Hematopoietic multipotent progenitor cell treated with erythropoietin and hydrocortisone succinate and interleukin-3 and kit ligand, for 4 days (in vitro differentiated cells): ENCODE measurements at places on chromosomes 1 and 21.
A peak's percentile ranks its signal among the peaks of the same experiment; 100 is the strongest.

GRCh38 chr21:40640266-40640789 lies 206.6 kb downstream of the DSCAM start:
- no peak for DNase-seq

GRCh38 chr1:172142324-172142723 lies 278.2 kb upstream of the C1orf105 start:
- no peak for DNase-seq

- peak; percentile 95 for DNase-seq
Measured at GRCh38 chr1:211680752-211681327, 5.4 kb upstream of the NEK2 start.

DNA sequence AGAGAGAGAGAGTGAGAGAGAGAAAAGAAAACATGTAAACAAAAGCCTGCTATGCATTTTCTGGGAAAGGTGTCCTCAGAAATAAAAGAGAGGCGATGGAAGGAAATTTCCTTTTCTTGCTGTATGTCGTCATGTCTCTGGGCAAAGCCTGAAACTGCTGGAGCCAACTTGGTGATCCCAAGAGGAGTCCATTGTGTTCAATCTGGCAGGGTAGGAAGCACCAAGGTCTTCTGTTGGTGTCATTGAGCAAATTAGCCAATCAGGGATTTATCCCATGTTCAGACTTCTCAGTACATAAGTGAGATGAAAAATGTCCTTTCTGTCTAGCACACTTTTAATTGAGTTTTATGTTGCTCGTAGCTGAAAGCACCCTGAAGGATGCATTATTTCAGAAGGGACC lies 260.0 kb upstream of the KAZN start:
- no peak for DNase-seq

DNA sequence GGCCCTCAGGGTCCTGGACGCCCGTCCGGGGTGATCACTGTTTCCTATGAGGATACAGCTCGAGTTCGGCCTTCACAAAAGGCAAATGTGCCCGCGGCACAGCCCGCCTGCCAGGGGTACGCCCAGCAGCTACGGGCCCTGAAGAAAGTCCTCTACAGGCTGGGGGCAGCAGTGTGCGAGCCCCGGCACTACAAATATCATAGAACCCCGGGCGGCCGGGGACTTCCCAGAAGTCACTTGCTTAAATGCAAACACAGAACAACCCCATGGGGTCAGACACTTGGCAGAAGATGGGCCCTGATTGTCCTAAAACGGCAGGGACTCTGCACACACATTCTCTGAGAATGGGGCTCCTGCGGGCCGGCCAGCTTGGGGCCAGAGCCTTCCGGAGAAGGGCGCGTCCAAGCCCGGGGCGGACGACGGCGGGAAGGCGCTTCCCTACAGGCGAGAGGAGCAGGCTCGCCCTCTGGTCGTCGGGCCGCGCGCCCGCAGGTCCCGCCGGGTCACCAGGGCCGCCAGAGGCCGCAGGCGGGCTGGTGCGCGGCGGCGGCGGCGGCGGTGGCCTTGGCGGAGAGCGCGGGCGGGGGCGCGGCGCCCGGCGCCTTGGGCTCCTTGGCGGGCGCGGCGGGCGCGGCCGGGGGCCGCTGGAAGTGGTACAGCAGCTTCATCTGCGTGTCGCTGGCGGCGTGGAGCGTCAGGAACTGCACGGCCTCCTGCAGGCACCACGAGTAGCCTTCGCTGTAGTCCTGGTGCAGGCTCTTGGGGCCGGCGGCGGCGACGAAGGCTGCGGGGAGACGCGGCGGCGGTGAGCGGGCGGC lies 888 bp downstream of the HES5 start:
- DNase-seq: peak; percentile 82

DNA sequence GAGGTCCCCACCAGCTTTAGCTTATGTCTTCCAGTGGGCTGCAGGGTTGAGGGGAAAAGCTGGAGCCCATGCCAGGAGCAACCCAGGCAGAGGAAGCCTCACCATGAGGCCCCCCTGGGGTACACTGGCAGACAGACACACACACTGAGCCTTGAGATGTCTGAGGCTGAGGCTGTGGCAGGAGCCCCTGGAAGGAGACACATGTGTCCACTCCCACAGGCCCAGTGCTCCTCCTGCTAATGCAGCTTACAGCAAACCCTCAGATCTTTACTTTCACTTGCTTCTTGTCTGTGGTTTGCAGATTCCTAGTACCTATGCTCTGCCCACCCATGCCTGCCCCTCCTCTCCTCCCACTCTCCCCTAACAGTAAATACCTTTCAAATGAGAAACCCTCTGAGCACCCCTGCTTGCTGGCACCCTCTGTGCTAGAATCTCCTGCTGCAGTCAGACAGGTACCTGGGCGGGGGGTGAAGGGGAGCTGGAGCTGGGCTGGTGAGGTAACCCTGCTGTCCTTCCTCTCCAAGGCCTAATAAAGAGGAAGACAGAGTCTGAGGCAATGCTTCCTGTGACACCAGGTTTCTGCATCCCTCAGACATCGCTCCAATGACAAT lies 63.4 kb upstream of the NEK2 start:
- peak; percentile 13 for DNase-seq

GRCh38 chr1:29256979-29257804 lies 20.9 kb downstream of the PTPRU start:
- DNase-seq: no peak

- DNase-seq: no peak
Measured at GRCh38 chr1:78072216-78072615, 26.4 kb downstream of the GIPC2 start.

DNA sequence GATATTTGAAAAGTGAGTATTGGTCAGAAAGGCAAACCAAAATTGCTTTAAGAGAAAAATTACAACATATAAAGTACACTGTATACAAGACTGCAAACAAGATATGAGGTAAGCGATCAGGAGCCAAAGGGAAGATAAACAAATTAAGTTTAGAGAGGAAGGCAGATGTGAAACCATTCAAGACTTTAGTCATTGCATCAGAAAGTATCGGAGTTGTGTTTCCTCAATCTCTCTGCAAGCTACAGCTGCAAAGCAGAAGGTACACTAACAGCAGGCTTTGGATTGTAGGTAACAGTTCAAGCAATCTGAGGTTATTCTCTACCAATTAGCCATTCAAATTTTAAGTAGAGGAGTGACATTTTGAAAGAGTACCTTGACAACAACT lies 21.3 kb upstream of the TLCD4 start:
- no peak for DNase-seq

- peak; percentile 92 for DNase-seq
Measured at GRCh38 chr1:117644696-117645311, 39.0 kb downstream of the TENT5C start.

DNA sequence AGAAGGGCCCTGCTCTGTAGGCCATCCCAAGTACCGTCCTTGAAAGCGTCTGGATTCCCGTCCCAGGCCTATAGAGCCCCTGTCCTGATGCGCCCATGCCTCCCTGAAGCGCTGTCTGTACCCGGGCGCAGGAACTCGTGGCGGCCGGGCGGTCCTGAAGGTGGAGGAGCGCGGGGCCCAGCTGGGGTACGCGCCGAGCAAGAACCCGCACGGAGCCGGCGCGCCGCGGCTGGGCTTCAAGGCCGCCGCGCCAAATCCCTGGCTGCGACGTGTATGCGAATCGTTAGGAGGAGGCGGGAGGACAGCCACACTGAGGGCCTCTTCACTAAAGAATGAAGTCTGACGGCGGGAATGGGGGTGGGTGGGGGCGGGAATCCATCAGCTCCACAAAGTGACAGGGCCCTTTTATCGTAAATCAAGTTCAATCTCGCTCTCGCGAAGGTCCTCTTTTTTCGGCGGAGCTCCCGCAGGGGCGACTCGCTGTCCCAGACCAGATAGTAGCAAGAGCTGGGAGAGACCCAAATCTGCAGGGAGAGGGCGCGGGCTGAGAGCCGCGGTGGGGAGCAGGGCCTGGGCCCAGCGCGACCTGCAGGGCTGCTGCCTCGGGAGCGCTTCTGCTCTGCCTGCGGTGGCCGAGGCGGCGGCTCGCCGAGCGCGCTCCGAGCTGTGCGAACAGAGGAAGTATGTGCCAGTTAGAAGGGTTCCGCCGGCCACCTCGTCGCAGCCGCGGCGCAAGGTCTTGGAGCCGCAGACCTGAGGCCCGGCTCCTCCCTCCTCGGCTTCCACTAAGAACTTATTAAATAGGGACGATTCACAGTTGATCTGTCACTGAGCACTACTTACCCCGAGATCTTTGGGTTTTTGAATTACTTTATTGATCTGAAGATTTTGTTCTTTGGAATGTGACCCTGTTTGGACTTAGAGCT lies 10.4 kb downstream of the BARHL2 start:
- peak; percentile 70 for DNase-seq

- no peak for DNase-seq
Measured at GRCh38 chr21:34133392-34133791, 60.0 kb downstream of the MRPS6 start.

DNA sequence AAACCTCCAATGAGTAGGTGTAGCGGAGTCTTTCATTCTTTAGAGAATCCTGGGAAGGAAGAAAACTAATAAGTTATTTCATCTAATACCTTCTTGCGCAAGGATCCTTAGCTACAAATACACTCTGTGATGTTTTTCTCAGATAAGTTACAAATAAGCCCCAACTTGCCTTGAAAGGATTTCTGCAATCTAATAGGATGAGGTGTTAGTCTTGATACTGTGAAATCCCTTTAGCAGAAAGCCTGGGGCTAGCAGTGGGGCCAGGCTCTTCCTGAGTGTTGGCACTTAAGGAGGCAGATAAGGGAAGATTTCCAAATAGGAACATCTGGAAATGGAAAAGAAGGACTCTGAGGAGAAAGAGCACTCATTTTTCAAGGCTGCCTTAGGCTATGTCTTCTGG lies 168.0 kb upstream of the DAB1 start:
- no peak for DNase-seq

GRCh38 chr21:33931799-33932390 lies 16.3 kb upstream of the ATP5PO start:
- peak; percentile 49 for DNase-seq

GRCh38 chr1:46539972-46540371 lies 11.5 kb downstream of the KNCN start:
- DNase-seq: no peak

DNA sequence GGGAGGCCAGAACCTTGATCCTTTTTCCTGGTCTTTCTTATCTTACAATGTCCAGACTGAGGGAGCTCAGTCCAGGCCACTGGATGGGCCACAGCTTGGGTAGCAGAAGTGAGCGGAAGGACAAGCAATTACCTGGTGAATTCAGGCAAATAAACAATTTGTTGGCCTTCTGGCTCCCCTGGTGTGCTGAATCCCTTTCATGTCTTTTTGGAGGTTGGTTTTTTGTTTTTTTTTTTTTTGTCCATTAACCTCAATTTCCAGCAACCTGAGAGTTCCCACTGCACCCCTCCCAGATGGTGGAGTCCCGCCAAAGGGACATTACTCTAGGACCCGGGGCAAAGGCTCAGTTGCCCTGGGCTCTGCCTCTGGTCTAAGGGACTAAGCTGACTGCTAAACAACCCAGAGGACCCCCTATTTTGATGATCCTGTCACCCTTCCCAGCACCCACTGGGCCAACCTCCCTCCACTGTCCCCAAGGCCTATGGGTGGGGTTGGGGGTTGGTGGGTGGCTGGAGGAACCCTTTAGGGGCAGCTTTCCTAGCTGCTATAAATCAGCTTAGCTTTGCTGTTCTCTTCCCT lies 85.5 kb downstream of the KCND3 start:
- DNase-seq: no peak

DNA sequence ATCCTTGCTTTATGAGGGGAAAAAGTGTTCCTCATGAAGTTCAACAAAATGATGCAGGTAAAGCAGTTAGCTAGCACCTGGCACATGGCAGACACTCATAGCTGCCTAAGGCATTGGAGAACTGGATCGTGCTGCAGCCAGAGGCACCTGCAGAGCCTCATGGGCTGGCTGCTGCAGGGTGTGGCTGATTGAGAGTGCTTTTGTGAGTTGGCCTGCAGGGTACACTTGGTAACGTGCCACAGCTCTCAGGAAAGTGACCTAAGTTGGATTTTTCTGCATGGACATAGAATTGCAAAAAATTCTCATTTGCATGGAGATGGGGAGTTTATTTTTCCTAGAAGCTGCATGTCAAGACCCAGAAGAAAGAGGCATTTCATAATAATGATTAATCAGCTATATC lies 31.6 kb upstream of the IL20 start:
- DNase-seq: no peak

- peak; percentile 69 for DNase-seq
Measured at GRCh38 chr1:87329526-87330056, 911 bp downstream of the LMO4 start.

GRCh38 chr1:181392613-181393220 lies 90.6 kb upstream of the CACNA1E start:
- no peak for DNase-seq

DNA sequence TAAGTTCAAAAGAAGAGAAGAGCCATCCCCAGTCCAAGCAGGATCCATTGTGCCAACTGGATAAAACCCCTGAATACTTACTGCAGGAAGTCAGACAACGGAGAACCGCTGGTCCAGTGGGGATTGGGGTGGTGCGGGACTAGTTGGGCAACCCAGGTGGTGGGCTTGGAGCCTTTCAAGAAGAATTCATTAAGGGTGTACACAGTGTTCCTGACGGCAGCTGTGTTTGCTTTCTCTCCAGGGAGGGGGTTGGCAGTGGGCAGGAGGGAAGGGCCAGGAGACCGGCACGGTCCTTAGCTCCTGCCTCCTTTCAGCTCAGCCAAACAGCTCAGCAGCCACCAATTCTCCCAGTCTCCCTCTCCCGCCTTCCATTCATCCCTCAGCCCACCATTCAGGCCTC lies 7.1 kb upstream of the CDK18 start:
- no peak for DNase-seq

- peak; percentile 71 for DNase-seq
Measured at GRCh38 chr1:233025157-233025556, 74.7 kb downstream of the NTPCR start.

DNA sequence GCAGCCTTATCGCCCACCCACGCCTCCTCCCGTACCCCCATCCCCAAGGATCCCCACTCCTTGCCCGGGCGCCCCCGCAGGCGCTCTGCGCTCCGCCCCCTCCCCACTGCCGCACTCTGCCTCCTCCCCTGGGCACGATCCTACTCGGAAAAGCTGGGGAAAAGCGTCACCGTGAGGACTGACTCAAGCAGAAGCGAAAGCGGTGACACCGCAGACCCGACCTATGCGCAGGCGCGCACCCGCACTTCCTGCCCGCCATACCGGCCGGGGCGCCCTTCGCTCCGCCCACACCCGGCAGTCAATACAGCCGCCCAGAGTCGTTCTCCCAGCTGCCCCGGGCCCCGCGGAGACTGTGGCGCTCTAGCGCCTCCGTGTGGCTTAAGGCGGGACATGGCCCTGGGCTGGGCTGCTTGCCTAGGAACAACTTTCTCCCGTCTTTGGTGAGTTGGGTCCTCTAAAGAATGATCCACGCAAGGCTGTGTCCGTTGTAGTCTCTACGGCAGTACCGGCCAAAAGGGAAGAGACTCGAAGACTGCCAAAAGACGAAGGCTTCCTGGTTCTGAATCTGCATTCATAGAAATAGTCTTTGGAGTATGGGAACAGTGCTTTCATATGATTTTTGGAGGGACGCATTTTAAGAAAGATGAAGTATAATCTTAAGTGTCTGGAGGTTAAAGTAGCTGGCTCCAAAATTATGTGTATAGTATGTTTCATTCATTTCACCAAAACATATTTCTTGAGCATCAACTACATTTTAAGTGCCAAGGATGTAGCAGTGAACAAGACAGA lies at the start of gene OMA1:
TSS of gene OMA1 (minus strand) at position 207 of the 789 bp plus-strand sequence. CDS start 7,432 bp downstream, outside the sequence.
- peak; percentile 98 for DNase-seq

- peak; percentile 37 for DNase-seq
Measured at GRCh38 chr1:153192697-153193096, 10.5 kb upstream of the LELP1 start.
